ENCODE measurements at places on chromosomes 13 and 19.
A peak's percentile ranks its signal among the peaks of the same experiment; 100 is the strongest.

DNA sequence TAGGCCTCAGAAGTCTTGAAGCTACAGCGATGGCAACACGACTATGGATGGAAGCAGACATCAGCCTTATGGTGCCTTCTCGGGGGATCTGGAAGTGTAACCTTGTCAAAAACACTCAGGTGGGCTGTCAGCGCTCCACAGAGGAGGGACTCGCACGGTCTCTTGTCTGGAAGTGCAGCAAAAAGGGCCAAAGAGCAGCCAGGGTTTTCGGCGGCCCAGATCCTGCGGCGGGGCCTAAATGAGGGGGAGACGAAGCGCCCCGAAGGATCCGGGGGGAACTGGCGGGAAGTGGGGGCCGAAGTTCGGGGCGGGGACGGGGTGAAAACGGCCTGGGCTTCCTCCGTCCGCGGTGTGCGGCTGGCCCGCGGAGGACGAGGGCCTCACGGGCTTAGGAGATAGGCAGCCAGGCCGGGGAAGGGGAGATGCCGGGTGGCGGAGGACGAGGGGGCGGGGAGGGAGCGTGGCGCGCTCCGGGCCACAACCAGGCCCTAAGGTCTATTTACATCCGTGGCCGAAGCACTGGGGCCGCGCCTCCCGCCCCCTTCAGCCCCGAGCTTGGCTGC, 637 bp downstream of the RANBP3 start:
- H3K27ac ChIP-seq = peak overlapping the region; percentile 95
- no peaks in the 10 kb centered on the region for H3K27me3 ChIP-seq
- H3K36me3 ChIP-seq = peaks cover 9% of the 10 kb centered on the region
- no peak for DNase-seq

DNA sequence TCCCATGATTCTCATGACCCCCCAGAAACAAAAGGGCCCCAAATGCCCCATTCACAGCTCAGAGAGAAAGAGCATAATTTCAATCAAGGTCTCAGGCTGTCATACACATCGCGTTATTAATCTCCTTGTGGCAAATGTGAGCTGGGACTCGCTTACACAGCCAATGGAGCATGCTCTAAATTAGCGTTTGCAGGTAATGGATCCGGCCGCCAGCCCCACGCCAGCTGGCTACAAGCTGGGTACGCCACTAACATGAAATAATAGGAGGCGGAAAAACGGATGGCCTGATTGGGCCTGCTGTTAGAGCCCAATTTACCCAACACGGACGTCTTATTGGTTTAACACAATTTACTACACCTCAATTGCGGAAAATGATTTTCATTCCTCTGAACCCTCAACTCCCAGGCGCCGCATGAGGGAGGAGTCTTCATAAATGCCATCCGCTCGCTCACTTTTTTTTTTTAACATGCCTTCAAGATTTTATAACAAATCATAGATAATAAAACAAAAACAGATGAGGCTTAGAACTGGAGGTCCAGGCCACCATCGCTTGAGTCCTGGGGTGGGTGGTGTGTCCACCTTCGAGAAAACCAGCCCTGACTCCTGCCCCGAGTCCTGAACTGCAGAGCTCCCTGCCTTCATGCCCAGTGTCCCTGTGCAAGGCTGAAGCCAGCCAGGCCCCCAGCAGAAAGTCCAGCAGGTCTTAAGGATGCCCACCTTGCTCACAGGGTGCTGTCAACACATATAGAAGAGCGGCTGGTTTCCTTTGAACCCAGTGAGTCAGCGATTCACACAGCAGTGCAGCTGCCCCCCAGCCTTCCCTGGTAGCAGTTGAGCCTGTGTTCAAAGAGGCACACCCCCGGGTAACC, 62.1 kb downstream of the PEPD start:
- no peak overlapping the region for H3K4me3 ChIP-seq
- H3K36me3 ChIP-seq = peaks cover 28% of the 10 kb centered on the region
- no peak for DNase-seq
- H3K27me3 ChIP-seq = no peaks in the 10 kb centered on the region

GRCh38 chr19:47406711-47407416, 12.5 kb downstream of the MEIS3 start:
- no peak overlapping the region for H3K4me3 ChIP-seq
- peaks cover 95% of the 10 kb centered on the region for H3K27me3 ChIP-seq
- H3K27ac ChIP-seq = no peak overlapping the region
- no peak for DNase-seq
- H3K36me3 ChIP-seq = no peaks in the 10 kb centered on the region

GRCh38 chr13:25625414-25625813, 253.6 kb downstream of the ATP8A2 start:
- no peak for DNase-seq
- no peaks in the 10 kb centered on the region for H3K4me1 ChIP-seq
- no peak overlapping the region for H3K4me3 ChIP-seq
- no peaks in the 10 kb centered on the region for H3K27me3 ChIP-seq
- no peak overlapping the region for H3K27ac ChIP-seq

- no peaks in the 10 kb centered on the region for H3K27me3 ChIP-seq
- no peak for DNase-seq
- H3K27ac ChIP-seq = peak overlapping the region; percentile 67
- no peak overlapping the region for H3K4me3 ChIP-seq
- H3K4me1 ChIP-seq = peaks cover 69% of the 10 kb centered on the region
Measured at GRCh38 chr13:39516096-39516495, 86.9 kb downstream of the LHFPL6 start.

DNA sequence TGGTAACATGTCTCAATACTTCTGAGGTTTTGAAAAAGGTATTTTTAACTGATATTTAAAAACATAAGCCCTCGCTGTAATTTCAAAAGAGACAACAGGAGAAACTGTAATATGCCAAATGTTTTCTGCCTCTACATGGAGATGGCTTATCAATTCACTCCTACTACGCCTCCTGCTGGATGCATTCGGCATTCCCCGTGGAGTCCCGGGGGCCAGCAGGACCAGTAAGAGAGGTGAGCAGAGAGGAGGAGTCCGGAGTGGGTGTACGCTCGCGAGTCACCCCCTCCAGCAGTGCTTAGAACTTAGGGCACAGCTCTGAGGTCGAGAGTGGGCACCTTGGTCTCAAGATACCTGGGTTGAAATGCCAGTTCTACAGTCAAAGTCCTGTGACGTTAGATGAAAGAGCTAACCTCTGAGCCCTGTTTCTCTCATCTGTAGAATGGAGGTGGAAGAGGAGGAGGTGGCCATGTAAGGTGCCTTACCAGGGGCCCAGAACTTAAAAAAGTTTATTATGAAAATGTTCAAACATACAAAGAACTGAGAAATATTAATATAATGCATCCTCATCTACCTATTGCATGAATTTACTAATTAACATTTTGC, 110.2 kb downstream of the STK24 start:
- H3K27me3 ChIP-seq = no peaks in the 10 kb centered on the region
- peak overlapping the region; percentile 70 for H3K27ac ChIP-seq
- H3K4me3 ChIP-seq = no peak overlapping the region
- H3K4me1 ChIP-seq = peaks cover 82% of the 10 kb centered on the region
- peaks cover 26% of the 10 kb centered on the region for H3K36me3 ChIP-seq
- no peak for DNase-seq

- H3K36me3 ChIP-seq = no peaks in the 10 kb centered on the region
- H3K4me1 ChIP-seq = no peaks in the 10 kb centered on the region
- no peak overlapping the region for H3K4me3 ChIP-seq
- no peak overlapping the region for H3K27ac ChIP-seq
Measured at GRCh38 chr19:41821003-41821735, 23.3 kb downstream of the LYPD4 start.

- no peak overlapping the region for H3K27ac ChIP-seq
- H3K4me3 ChIP-seq = no peak overlapping the region
- H3K27me3 ChIP-seq = no peaks in the 10 kb centered on the region
- no peaks in the 10 kb centered on the region for H3K4me1 ChIP-seq
Measured at GRCh38 chr19:11705474-11705873, 33.3 kb downstream of the ZNF823 start.

DNA sequence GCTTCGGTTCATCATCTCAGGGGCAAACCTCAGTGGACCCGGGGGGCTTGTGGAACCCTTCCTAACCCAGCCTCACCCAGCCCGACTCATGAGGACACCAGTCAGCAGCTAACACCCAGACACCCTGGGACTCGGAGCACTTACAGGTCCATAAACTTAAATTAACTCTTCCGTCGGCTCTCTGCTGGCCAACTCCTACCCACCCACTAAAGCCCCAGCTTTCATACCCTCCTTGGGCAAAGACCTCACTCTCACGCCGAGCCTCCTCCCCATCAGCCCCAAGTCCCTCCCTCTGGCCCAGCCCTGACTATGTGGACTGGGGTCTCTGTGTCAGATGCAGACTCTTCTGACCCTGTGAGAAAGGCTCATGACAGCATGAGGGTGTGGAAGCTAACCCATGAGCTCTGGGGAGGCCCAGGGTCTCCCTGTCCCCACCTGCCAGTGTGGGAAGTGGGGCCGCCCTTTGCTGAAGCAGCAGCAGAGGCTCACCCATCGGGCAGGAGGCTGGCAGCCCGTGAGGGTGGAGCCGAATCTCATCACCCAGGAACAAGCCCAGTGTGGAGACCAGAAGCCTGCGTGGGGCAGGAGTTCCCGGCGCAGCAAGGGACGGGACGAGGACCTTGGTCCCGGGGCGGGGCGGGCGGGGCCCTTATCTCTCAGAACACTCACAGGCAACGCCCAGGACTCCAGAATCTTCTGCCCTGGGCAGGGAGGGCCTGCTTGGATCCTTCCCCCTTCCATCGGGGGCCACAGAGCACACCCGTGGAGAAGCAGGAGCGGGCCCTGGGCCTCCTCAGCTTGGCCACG, 19.8 kb downstream of the TCF3 start:
- no peak overlapping the region for H3K4me3 ChIP-seq
- no peak for DNase-seq
- H3K27ac ChIP-seq = no peak overlapping the region
- H3K27me3 ChIP-seq = no peaks in the 10 kb centered on the region
- no peaks in the 10 kb centered on the region for H3K4me1 ChIP-seq

- no peak overlapping the region for H3K4me3 ChIP-seq
- H3K36me3 ChIP-seq = peaks cover 47% of the 10 kb centered on the region
- H3K27me3 ChIP-seq = no peaks in the 10 kb centered on the region
- H3K27ac ChIP-seq = no peak overlapping the region
- DNase-seq = no peak
- peaks cover 9% of the 10 kb centered on the region for H3K4me1 ChIP-seq
Measured at GRCh38 chr13:95710313-95710712, 33.4 kb downstream of the DNAJC3 start.

DNA sequence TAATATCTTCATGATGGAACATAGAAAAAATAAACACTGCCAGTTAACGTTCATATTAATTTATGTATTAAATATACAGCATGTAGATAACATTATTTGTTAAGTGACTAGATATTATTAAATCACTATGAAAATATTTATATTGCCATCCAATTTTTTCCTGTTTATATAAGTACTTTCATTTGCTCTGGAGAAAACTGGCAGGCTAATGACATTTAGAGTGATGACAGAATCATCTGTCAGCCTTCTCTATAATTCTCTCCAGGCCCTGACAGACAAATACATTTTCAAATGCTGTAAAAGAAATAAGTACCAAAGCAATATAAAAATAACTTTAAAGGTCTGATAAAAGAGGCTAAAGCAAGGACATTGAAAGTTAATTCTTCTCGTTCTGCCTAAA, 2556.7 kb upstream of the PCDH20 start:
- no peak for DNase-seq
- no peaks in the 10 kb centered on the region for H3K4me1 ChIP-seq
- H3K27ac ChIP-seq = no peak overlapping the region
- no peak overlapping the region for H3K4me3 ChIP-seq
- no peaks in the 10 kb centered on the region for H3K27me3 ChIP-seq

- peaks cover 13% of the 10 kb centered on the region for H3K36me3 ChIP-seq
- peaks cover 33% of the 10 kb centered on the region for H3K4me1 ChIP-seq
- peak overlapping the region; percentile 50 for H3K27ac ChIP-seq
- peak; percentile 65 for DNase-seq
- H3K27me3 ChIP-seq = no peaks in the 10 kb centered on the region
Measured at GRCh38 chr19:51098365-51099046, 9.7 kb downstream of the CTU1 start.

- no peaks in the 10 kb centered on the region for H3K36me3 ChIP-seq
- DNase-seq = no peak
- H3K27ac ChIP-seq = no peak overlapping the region
- H3K4me1 ChIP-seq = no peaks in the 10 kb centered on the region
- H3K4me3 ChIP-seq = no peak overlapping the region
- H3K27me3 ChIP-seq = no peaks in the 10 kb centered on the region
Measured at GRCh38 chr19:29630655-29631054, 24.6 kb downstream of the POP4 start.

GRCh38 chr19:48991873-48992580, 1.1 kb downstream of the GYS1 start:
- peak overlapping the region; percentile 91 for H3K27ac ChIP-seq
- H3K4me3 ChIP-seq = peak overlapping the region; percentile 72
- peak; percentile 63 for DNase-seq
- peaks cover 64% of the 10 kb centered on the region for H3K4me1 ChIP-seq

DNA sequence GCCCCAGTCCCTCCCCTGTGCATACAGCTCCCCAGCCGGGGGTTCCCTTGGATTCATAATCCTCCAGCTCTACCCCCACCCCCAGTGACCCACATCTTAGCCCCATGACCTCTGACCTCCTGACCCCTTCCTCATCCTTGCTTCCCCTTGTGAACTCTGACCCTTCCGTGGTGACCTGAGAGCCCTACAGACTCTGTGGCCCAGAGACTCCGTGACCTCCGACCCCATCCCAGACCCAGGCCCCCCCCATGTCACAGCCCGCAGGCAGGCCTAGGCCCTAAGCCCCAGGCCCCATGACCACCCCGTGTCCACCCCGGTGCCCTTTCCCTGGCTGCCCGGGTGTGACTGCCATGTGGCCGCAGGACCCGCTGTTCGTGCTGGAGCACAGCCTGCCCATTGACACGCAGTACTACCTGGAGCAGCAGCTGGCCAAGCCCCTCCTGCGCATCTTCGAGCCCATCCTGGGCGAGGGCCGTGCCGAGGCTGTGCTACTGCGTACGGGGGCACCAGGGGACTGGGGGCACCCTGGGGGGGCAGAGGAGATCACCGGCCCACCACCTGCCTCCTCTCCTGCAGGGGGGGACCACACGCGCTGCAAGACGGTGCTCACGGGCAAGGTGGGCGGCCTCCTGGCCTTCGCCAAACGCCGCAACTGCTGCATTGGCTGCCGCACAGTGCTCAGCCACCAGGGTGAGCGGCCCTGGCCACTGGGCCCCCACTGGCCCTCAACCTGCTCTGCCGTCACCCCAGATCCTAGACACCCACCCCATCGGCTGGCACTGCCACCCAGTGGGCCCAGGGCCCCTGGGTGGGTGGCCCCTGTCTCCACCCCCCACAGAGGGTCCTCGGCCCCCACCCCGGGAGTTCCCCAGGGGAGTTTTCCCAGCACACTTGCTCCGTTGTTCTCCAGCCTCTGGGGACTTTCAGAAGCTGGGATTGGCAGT, 2.4 kb upstream of the SPIB start:
- H3K36me3 ChIP-seq = no peaks in the 10 kb centered on the region
- H3K4me3 ChIP-seq = no peak overlapping the region

All from left ventricle myocardium inferior (tissue), 1 donor.